ENCODE measurements at places on chromosomes 7 and 10.

GRCh38 chr10:98144985-98145384 lies 10.5 kb downstream of the R3HCC1L start:
- DNase-seq = no peak

- DNase-seq = no peak
Measured at GRCh38 chr10:131869344-131869743, 31.5 kb upstream of the PPP2R2D start.

DNA sequence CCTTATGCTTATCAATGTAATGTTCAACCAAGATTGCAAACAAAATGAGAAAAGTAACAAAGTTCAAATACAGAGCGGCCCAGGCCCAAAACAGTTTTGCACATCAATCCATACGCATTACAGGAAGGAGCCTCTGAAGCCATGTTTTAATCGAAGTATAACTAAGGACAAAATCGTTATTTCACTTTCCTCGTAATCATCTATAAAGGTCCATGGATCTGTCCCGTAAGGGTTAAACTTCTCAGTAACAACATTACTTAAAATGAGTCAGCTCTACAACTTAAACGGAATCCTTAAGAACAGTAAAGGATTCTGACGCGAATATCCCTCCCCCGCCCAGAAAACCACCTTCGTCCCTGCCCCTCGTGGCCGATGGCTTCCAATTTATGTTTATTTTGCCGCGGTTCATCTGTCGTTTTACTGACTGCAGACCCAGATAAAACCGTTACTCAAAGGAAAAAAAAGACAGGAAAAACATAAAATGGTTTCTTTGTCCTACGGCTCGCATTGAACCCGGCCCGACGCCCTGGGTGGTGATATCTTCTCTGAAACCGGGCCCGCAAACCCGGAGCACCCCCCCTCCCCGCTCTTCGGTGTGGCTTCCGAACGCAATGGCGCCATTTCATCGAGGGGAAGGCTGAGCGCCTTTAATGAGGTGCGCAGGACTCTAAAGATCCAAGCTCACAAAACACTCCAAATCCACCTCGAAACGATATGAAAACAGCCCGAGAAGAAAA lies 1.1 kb downstream of the HNRNPA2B1 start:
- DNase-seq = no peak

DNA sequence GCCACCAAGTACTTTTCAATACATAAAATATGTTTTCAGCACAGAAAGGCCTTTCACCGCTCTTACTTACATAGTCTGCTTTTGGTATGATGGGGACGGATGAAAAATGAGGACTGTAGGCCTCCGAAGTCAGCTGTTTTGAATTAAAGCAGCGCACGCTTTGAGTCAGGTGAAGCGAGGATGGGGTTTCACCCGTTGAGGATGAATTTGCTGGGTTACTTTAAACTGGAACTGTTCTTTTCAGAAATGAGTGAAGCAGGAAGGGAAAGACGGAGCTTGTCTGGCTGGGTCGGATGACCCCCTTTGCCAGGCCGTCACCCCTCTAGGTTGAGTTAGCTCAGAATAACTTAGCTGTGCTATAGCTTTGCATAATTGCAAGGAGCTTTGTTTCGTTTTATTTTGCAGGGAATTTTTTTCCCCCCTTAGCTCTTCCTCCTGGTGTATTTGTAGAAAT lies 40.0 kb downstream of the CUX1 start:
- DNase-seq = no peak

- DNase-seq = no peak
Measured at GRCh38 chr10:69303632-69304051, 25.3 kb downstream of the HK1 start.

- no peak for DNase-seq
Measured at GRCh38 chr7:27220440-27220955, 20.6 kb upstream of the HOXA13 start.

DNA sequence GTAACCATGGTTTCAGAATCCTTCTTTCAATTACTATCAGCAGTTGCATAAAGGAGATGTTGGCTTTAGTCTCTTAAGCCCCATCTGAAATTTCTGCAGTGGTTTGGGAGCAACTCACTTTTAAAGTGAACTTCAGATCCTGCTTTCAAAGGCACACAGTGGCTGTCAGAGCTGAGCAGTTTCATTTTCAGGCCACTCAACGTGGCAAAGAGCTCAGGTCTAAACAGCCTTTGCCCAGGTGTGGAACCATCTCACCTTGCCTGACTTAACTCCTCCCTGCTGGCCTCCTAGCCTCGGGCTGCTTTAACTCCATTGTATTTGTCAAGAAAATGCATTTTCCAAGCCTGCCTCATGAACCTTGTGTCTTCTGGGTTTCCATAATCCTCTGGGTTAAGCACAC lies 197.5 kb upstream of the KMT2E start:
- DNase-seq = no peak

GRCh38 chr10:78044699-78045098 lies 11.0 kb downstream of the RPS24 start:
- DNase-seq = no peak

DNA sequence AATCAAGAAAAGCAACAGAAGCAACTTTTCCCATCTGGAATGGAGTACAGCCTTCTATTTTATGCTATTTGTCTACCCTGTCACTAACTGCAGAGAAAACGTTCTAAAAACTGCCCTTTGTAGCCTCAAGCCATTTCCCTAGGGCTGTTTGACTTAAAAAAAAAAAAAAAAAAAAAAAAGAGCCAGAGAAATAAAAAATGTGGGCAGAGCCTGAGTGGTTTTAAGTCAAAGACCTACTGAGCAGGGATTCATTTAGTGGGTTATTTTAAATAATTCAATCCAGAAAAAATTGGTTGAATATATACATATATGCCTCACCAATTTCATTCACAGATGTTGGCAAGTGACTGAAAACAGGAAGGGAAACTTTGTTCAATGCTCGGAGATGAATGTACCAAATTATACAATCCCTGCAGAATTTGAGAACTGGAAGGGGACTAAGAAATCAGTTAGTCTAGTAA lies 75.2 kb downstream of the PPP1R3C start:
- DNase-seq = no peak

DNA sequence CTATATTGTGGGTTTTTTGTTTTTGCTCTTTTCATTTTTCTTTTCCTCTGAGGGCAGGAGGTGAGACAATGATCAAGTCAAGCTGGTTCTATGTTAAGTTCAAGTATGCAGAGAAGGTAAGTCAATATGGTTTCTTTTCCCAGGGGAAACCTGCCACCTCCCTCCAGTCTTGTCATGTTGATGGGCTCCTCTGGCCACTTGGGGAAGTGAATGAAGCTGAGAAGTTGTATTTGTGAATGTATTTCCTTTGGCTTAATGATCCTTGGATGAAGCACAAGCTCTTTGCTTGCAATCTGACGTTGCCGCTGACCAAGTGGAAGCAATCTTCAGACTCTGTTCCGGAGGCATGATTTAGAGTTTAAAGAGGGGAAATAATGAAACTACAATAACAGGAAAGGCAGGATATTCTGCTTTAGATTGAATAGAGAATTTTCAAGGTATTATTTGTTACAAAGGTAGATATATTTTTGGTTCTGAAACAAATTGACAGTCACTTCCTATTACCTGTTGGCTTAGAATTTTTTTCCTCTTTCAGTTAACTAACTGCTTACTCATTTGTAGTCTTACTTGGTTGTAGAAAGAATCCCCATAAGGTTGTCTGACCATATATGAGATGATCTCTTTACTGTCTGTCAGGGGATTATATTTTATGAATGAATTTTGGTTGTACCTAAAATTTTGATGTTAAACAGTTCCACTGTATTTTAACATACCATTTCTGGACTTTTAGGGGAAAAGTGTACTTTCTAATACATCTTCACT lies 369.6 kb downstream of the AUTS2 start:
- DNase-seq = no peak

GRCh38 chr7:1123715-1124114 lies 35.8 kb downstream of the GPER1 start:
- DNase-seq = no peak

- DNase-seq = no peak
Measured at GRCh38 chr7:17466216-17466615, 167.8 kb downstream of the AHR start.

DNA sequence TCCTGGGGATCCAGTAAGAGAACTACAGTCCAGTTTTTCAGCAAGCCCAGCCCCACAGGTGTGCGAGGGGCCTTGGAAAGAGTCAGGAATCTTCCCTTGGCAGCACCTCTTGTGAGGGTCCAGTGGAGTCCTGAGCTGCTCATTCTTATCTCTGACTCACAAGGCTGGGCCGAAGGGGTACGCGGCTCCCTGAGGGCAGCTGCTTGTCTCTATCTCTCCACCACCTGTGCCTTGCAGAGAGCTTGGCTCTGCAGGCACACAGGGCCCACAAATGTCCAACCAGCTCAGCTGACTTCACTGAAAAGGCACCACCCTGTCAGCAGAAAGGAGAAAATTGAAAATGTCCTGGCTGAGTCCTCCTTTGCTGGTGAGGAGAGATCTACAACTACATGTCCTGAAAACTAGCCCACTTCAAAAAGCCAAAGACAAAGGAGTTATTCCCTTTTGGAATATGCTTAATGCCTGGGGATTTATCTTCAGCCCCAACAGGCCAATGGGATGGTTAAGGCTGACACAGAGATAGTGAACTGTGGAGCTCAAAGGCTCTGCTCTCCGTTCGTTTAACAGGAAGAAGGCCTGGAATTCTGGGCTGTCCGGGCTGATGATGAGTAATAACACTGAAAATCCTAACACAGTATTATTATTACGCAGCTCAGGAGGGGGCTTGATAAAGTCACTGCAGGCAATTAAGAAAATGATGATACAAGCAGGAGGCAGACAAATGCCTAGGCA lies 23.4 kb downstream of the UROS start:
- DNase-seq = no peak

GRCh38 chr10:97180363-97180755 lies 5.4 kb downstream of the SLIT1 start:
- no peak for DNase-seq

DNA sequence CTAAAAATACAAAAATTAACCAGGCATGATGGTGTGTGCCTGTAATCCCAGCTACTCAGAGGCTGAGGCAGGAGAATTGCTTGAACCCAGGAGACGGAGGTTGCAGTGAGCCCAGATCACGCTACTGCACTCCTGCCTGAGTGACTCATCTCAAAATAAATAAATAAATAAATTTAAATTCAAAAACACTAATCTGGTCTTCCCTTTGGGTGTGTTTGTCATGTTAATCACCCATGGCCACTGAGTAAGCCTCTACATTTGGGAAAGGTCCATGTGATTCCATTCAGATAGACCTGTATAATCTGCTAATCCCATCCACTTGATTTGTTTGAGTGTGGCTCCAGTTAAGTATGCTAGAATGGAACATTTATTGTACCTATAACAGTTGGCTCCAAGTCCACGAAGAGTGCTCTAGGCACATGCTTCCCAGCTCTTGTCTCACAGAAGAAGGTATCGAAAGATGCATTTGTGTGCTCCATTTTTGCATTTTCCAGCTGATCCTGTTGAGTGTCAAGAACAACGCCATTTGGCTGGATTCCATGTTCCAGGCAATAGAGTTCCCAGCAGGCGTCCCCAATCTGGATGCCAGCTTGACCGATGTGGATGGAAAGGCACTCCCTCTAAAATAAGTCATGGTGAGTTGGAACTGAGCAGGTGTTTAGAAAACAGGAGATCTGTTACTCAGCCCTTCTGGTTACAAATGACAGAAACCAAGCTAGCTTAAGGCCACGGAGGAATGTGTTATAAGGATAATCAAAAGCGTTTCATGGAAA lies 4.0 kb downstream of the TUBAL3 start:
- no peak for DNase-seq

DNA sequence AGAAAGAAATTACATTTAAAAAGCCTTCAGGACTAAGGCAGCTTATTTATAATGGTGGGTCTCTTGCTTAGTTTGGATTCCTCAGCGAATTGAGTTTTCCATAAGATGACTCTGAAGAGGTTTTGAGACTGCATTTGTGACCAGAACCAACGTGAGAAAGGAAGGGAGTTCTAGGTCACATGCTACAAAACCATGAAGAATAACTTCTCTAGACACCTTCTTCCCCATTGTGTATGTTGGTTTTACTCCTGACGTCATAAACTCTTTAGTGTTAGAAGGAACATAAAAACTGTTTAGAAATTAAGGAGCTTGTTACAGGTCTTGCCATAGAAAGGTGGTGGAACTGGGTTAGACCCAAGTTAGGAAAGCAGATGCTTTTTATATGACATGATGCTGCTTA lies 11.1 kb downstream of the PTPN12 start:
- DNase-seq = no peak

DNA sequence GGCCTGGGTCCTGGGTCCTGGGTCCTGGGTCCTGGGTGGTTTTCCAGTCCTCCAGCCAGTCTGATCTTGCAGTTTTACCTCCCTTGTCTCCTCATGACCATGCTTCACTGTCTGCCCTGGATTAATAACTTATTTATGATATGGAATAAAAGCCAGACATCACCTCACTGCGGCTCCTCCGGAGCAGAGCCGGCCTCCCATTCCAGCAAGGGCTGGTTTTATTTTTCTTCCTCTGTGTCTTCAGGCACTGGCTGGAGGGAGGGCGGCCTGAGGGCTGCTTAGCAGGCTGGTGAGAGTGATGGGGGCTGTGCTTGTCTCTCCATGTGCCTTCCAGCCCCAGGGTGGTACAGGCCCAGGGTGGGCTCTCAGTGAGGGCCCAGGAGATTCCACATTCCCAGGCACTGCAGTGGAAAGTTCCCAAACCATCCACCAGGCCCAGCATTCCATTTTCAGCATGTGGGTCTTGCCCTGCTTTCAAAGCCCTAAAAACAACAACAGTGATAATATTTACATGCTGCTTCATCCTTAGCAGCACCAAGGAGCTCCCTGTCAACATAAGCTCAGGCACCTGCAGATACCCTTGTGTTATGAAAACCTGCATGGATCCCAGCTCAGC lies 12.6 kb downstream of the ADAMTS14 start:
- DNase-seq = no peak

DNA sequence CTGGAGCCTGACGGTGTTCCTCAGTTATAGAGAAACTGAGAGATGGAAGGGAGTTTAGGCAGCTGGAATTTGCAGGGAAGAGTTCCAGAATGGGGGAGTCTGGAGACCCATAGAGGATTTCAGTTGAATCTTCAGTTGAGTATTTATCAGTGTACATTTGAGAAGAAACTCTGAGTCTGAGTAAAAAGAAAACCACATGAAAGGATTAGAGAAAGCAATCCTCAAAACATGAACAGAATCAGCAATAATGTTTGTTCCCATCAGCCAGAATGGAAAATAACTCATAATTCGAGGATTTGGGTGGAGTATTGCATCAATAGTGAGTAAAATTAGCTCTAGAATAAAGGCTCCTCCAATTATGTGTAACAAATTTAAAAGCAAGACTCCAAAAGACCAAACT lies 130.0 kb upstream of the AHR start:
- DNase-seq = no peak

GRCh38 chr7:17617380-17617779 lies 318.9 kb downstream of the AHR start:
- DNase-seq = no peak

DNA sequence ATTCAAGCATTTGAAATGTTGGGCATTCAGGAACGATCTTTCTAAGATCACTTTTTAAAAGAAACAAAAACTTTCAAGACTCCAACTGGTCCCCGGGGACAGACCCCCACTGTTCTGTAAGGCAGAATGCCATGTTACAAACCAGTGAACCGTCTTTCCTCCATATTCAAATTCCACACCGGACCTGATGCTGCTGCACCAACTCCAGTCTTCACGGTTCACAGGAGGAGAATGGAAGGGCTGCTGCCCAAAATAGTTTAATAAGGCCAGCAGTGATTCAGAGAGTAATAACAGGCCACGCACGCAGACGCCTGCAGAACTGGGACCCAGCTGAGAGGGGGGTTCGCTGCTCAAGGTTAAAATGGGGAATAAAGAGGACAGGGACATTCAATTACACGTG lies 47.2 kb downstream of the OSBPL3 start:
- DNase-seq = no peak
